Omental fat pad (tissue), 4 donors: ENCODE measurements at places on chromosomes 11 and 22.

GRCh38 chr22:40919446-40919845 is 31.7 kb upstream of the RBX1 start:
- no peak for DNase-seq

DNA sequence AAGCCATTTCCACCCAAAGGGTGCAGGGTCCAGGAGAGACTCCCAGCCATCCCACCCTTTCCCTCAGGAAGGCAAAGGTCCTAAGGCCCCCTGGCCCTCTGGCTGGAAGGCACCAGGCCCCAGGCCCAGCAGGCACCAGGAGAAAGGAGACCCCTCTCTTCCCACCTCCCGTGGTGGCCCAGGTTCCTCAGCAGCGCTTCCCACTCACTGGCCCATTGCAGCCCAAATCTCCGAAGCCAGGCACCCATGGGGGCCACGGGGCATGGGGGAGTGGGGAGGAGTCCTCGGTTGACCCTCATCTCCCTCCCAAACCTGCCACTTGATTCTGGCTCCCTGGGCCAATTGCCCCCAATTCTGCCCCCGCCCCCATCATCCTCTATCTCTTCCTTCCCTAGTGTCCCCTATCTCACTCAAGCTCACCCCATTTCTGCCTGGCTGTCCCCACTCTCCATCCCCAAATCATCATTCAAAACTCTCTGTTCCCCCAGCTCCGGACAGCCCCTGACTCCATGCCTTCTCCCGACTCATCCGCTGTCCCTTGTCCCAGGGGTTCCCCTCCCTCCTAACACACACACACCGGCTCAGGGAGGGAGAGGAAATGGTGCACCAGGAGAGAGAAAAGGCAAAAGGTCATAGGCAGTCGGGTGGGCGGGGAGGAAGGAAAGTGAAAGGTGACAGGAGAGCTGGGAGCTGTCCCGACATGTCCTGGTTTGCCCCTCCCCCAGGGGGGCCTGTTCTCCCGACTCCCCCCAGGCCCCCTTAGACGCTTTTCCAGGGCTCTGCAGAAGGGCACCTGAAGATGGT is 1.2 kb downstream of the LIF start:
- DNase-seq = no peak

DNA sequence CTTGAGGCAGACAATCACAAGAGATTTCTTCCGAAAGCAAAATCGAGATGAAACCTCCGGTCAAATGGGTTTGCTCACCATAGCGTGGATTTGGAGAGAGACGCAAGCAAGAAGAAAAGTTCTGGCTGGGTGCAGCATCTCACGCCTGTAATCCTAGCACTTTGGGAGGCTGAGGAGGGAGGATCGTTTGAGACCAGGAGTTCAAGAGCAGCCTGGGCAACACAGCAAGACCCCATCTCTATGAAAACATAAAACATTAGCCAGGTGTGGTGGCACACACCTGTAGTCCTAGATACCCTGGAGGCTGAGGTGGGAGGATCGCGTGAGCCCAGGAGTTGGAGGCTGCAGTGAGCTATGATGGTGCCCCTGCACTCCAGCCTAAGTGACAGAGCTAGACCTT is 24.4 kb downstream of the MN1 start:
- no peak for DNase-seq

DNA sequence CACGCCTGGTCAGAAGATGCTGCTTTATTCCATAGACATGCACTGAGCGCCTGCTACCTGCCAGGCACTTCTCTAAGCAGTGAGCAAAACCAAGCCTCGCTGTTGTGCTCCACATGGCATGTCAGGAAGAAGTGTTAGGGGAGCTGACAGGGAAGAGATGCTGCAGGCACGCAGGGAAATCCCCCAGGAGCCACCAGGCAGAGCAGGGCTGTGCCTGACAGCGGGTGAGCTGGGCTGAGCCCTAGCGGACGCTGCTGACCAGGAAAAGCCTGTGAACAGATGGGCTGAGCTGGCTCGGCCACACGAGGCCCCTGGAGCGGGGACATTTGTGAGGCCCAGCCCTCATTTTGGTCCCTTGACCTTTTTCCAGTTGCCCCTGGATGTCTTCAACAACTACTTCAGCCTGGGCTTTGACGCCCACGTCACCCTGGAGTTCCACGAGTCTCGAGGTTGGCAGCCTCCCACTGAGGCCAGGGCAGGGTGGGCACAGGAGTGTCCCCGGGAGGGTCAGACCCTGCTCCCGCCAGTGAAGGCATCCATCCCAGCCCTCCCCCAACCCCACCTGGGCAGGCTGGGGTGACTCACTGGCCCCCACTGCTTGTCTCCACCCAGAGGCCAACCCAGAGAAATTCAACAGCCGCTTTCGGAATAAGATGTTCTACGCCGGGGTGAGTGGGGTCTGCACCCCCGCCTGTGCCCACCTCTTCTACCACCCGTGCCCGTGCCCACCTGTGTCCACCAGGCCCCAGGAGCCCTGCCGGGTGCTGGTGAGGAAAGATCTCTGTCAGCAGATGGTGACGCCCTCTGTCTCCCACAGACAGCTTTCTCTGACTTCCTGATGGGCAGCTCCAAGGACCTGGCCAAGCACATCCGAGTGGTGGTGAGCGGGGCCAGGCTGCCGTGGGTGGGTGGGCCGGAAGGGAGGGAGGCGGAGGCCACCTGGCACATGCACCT is 7.4 kb upstream of the MDK start:
- DNase-seq = no peak

GRCh38 chr11:71255800-71256479 is 3.6 kb upstream of the SHANK2 start:
- DNase-seq = no peak

GRCh38 chr22:25774575-25775026 is 32.6 kb downstream of the MYO18B start:
- no peak for DNase-seq

DNA sequence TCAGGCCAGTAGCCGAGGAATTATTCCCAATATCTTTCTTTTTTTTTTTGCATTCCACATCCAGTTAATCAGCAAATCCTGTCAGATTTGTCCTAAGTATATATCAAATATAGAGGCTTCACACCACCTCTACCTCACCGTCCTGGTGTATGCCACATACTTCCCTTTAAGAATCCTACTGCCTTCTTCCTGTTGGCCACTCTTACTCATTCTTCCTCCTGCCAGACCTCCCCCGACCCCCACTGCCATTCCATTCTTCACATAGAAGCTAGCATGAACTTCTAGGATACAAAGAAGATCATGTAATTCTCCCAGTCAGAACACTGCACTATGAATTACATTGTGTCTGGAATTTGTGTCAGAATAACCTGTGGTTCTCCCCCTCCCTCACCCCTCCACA is 89.5 kb downstream of the TRIM44 start:
- DNase-seq = no peak

DNA sequence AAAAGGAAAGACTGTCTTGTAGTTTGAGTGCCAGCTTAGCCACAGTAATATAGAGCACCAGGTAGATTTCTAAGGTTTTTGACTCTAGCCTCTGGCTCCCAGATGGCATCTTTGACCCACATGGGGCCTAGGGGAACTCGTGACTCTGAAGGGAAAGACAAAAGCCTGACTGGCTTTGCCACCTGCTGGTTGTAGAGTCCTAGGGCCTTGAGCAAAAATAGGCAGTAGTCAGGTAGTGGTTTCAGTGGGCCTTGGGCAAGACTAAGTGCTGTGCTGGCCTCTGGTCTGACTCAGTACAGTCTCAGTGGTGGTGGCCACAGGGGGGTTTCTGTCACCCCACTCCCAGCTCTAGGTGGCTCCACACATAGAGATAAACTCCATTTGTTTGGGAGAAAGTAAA is 349.4 kb downstream of the FAM181B start:
- DNase-seq = no peak

DNA sequence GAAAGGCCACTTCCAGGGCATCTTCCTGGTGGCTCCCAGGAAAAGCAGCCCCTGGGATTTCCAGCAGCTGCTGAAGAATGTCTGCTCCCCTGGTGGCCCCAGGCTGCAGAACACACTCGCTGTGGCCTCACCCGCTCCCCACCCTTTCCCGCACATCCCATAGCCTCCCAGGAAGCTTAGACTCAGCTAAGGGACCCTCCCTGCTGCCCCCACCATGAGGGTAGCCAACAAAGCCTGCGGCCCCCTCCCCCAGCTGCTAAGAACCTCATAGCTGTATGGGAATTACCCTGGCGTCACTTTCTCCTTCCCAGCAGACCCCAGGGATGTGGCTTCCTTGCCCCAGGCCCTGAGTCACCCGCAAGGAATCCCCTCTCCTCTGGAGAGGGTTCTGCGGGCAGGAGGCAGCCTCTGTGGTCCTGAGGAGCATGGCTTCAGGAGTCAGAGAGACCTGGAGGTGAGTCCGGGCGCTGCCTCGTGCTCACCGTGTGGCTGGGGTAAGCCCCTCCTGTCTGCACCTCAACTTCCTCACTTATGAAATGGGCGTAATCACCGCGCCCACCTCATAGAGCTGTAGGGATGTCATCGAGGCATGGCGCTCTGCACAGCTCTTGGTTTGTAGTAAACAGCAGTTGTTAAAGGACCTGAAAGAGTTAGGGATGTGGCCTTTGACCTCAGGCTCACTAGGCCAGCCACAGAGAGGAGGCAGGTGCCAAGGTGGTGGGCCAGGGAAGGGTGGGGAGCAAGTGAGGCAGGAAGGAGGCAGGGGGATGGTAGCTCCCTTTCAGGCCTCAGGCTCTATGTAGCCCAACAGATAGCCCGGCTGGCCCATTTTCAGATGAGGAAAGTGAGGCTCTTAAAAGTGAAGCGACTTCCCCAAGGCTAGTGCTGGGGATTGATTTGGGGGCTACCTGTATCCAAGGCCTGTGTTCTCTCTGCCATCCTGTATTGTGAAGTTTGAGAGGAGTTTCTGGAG is 71.2 kb downstream of the LRRC32 start:
- DNase-seq = no peak

- no peak for DNase-seq
Observed at GRCh38 chr11:92765082-92765840, 204.2 kb upstream of the MTNR1B start.

- no peak for DNase-seq
Observed at GRCh38 chr11:80819271-80819670, 1378.4 kb upstream of the TENM4 start.

- no peak for DNase-seq
Observed at GRCh38 chr22:24230911-24231656, 13.8 kb downstream of the GGT5 start.

DNA sequence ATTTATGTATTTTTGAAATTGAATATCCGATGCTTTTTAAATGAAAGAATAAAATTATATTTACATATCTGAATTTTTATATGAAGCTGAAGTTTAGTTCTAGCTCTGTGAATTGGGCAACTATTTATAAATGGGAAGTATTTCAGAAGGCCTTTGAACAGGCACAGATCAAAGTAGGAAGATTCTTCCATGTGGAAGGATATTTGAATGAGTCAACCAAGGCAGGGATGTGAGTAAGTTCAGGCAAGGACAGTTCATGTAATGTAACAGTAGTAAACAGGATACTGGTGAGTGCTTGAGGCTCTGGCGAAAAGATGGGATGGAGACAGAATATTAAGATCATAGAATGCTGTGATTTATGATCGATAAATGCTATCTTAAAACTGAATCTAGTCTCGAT is 417.8 kb upstream of the CCDC179 start:
- no peak for DNase-seq

DNA sequence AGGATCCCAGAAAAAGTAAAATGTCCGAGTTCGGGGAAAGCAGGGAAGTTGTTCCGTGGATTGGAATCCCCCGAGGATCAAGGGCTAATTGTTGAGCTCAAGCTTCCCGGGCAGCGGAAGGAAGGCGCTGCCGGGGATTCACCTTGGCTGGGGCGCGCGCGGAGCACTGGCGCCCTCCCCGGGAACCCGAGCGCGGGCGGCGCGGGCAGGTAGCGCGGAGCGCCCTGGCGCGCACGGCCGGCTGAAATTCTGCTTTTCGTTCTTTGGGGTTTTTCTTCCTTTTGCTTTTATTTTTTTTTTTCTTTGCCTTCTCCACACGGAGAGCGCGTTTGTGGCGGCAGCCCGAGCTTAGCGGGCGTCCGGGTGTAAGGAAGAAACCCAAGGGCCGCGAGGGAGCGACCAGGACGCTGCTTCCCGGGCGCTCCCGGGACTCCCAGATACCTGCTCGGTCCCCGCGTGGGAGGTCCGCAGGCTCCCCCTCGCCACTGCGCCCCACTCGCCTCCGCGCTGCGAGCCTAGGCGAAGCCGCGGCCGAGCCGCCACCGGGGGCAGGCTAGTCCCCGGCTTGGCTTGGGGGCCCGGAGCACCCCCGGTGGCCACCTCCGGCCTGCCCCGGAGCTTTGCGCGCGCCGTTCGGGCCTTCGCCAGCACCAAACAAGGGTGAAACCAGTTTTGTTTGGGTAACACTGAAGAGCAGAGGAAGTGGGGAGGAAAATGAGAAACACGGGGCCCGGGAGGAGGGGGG is 4.8 kb upstream of the IGF2 start:
- DNase-seq = no peak

- no peak for DNase-seq
Observed at GRCh38 chr11:2314136-2314524, 12.3 kb downstream of the TSPAN32 start.

GRCh38 chr22:29633514-29634312 is 30.3 kb downstream of the NF2 start:
- DNase-seq = no peak

GRCh38 chr11:32108576-32108975 is 17.7 kb downstream of the RCN1 start:
- DNase-seq = no peak

- DNase-seq = no peak
Observed at GRCh38 chr22:38471237-38471636, 3.3 kb downstream of the KDELR3 start.

DNA sequence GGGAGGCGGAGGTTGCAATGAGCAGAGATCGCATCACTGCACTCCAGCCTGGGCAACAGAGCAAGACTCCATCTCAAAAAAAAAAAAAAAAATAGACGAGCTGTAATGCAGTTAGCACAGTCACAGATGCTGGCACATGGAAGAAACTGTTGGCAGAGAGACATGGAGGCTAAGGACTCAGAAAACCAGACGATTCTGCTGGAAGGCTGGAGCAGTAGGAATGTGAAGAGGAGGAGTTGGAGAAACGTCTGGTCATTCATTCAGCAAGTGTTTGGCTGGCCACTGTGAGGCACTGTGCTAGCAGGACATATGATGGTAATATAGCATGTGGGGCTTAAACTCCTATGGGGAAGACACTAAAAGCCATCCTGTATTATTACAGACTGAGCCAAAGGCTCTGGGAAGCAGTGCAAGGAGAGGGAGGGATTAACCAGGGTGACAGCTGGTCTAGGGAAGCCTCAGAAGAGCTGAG is 5.0 kb downstream of the UQCR10 start:
- no peak for DNase-seq

DNA sequence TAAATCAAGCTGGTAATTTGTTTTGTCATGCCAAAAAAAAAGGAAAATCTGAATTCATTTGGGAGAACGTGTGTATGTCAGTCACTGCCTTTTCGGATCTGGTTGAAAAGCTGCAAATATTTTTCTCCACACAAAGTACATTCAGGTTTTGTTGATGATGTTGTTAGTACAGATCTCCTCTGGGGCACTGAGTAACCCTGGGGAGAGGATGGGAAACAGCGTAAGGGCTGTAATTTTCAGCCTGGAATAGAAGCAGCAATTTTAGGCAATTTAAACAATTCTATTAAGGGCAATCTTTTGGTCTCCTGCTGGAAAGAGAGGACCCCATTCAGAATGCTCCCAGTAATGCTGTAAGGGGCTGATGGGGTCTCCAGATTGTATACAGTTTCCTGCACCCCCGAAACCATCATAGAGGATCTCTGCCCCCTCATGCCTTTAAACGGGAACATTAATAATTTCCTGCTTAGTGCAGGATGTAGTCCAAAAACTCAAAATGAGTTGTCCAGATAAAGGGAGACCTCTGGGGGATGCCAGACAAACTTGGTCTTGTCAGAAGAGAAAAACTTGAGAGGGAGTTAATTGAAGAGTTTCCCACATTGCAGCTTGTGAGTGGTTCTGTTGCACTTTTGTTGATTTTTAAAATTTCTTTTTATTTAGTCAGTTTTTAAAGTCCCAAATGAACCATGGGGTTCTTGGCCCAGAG is 132.3 kb downstream of the COMMD9 start:
- no peak for DNase-seq

- no peak for DNase-seq
Observed at GRCh38 chr22:32073823-32074380, 30.8 kb downstream of the SLC5A1 start.
